ENCODE measurements at places on chromosomes 4 and X. TPM values are rescaled to one million over a fixed set of nuclear protein-coding genes. Genes with fewer than 3 reads are reported as not detected.

PTCHD1 gene
- not detected for total RNA-seq

PHKA1 gene
- 3.3 TPM for total RNA-seq

TBC1D8B gene
- 10.4 TPM for total RNA-seq

TBX22 gene
- total RNA-seq = not detected

AGTR2 gene
- not detected for total RNA-seq

CXorf65 gene
- not detected for total RNA-seq

IGSF1 gene
- not detected for total RNA-seq

ZNF185 gene
- total RNA-seq = 3.6 TPM

SPP1 gene
- total RNA-seq = 0.18 TPM

PUDP gene
- 25.0 TPM for total RNA-seq

IDS gene
- 26.3 TPM for total RNA-seq

TLR2 gene
- under 0.01 TPM for total RNA-seq

PPBP gene
- total RNA-seq = not detected

SHOX gene
- not detected for total RNA-seq

PCDH10 gene
- total RNA-seq = 0.90 TPM

PABPC1L2B gene
- not detected for total RNA-seq

RNF128 gene
- 4.8 TPM for total RNA-seq

MID2 gene
- total RNA-seq = 3.3 TPM

KLHL34 gene
- total RNA-seq = not detected

GAGE12J gene
- total RNA-seq = not detected

SMARCA1 gene
- 31.0 TPM for total RNA-seq

DNAAF6 gene
- not detected for total RNA-seq

TCEAL8 gene
- total RNA-seq = 91.4 TPM

RAB40A gene
- total RNA-seq = under 0.01 TPM

COX7B2 gene
- not detected for total RNA-seq

CLIC2 gene
- total RNA-seq = under 0.01 TPM
